ENCODE measurements at places on chromosomes 7 and 10. TPM values are rescaled to one million over a fixed set of nuclear protein-coding genes. Genes with fewer than 3 reads are reported as not detected.

Gene HHEX
- total RNA-seq, result 1.7 TPM

Gene ECHDC3
- total RNA-seq, result 1.2 TPM

DNA sequence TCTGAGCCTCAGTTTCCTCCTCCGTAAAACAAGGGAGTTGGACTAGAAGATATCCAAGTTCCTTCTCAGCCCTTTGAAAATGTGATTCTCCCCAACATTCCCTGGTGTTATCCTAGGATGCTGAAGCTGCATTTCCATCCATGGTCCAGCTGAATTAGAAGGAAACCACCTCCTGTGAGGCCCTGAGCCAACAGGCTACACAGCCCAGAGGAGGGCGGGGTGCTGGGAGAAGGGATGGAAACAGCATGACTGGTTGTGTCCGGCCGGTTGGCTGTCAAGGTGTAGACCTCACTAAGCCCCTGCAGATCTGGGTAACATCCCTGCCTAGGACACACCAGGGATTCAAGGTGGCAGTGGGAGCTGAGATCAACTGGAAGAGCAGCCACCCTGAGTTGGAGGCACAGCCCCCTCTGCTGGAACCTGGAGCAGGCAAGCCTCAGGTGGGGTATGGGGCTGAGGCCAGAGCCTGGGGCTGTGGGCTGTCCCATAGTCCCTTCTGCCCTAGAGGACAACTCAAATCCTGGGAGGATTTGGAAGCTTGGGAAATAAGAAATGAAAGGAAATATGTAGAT, 72.0 kb downstream of the PAX2 start:
- no peak for DNase-seq

DNA sequence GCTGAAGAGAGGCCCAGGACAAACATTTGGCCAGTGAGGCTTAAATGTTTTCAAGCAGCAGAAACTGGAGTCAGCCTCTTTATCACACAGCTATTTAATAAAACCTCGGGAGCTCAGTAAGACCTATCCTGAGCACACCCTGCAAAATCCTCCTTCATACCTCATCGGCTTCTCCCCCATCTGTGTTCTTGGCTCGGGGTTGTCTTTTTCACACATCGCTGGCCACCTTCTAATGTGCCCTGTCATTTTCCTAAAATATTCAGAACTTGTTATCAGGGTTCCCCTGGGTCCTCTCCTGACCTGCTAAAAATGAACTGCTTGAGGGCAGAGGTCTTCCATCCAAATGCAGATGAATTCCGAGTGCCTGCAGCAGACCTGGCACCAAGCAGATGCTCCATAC, 310.3 kb upstream of the AKR1E2 start:
- DNase-seq, result no peak

Gene IGFBP3
- total RNA-seq, result 321 TPM

Gene HIP1
- total RNA-seq, result 62.0 TPM

Data from osteocyte (in vitro differentiated cells).